ENCODE measurements at places on chromosomes 5 and 9. TPM values are rescaled to one million over a fixed set of nuclear protein-coding genes. Genes with fewer than 3 reads are reported as not detected.

Gene FRMPD1
- polyA plus RNA-seq: 0.66 TPM

Gene SAXO1
- 0.25 TPM for polyA plus RNA-seq

Gene TNC
- 411 TPM for polyA plus RNA-seq

GRCh38 chr5:117487556-117487955 is 912.9 kb upstream of the SEMA6A start:
- DNase-seq: no peak

DNA sequence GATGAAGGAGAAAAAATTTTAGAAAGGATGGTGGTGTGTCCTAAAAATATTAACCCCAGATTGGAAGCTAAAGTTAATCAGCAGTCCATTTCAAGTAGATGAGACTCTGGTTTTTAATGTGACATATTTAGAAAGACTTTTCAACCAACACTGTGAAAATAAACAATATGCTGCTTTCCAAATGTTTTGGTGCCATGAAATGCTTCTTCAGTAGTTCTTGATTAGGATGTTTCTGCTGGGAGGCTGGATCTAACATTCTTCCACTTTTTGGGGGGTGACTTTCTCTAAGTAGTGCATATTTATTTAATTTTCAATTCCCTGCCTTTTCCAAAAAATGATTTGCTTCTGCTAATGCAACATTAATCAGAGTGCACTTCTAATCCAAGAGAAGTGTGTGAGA is 593.3 kb upstream of the DMAC1 start:
- no peak for DNase-seq

- no peak for DNase-seq
Observed at GRCh38 chr5:160938532-160938931, 86.5 kb upstream of the ATP10B start.

DNA sequence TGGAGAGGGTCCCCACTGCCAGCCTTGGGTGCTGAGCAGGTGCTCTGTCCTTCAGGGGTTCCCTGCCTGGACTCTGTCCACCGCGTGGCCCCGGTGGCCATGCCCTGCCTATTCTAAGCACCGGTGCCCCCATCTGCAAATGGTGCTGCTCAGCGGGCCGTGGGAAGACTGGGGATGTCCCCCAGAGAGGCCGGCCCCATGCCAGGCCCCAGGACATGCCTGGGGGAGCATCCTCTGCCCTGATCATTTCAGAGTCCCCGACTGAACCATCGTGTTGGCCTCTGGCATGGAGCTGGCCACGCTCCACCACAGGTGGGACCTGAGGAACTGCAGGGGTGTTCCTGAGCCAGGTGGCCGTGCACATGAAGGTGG is 64.7 kb downstream of the RXRA start:
- DNase-seq: no peak

GRCh38 chr5:176629853-176630680 is at the start of the genes EIF4E1B and SNCB:
Gene EIF4E1B, plus strand, starts transcription at chr5:176630675. Its CDS starts 12,113 bp downstream, at chr5:176642788.
Gene SNCB, minus strand, starts transcription at chr5:176630534. Its CDS starts 880 bp downstream, at chr5:176629654.
- DNase-seq: no peak

GRCh38 chr5:509611-510185 is 14.6 kb downstream of the SLC9A3 start:
- DNase-seq: no peak

DNA sequence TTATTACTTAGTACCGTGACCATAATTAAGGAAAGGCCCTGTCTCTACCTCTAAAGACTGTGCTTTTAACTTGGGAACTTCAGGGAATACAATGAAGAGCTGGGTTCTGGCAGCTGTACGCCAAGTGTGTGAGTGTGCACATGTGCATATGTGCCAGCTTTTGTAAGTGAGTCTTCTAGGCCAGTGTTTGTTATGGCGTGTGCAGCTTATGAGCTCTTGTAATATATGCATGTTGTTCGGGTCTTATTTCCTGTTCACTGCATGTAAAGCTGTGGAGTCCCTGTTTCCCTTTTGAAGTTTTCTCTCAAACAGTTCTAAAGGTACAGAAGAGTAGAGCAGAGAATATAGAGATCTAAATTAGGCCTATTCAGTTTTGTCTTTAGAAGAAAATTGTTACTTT is 30.5 kb downstream of the TGFBR1 start:
- no peak for DNase-seq

DNA sequence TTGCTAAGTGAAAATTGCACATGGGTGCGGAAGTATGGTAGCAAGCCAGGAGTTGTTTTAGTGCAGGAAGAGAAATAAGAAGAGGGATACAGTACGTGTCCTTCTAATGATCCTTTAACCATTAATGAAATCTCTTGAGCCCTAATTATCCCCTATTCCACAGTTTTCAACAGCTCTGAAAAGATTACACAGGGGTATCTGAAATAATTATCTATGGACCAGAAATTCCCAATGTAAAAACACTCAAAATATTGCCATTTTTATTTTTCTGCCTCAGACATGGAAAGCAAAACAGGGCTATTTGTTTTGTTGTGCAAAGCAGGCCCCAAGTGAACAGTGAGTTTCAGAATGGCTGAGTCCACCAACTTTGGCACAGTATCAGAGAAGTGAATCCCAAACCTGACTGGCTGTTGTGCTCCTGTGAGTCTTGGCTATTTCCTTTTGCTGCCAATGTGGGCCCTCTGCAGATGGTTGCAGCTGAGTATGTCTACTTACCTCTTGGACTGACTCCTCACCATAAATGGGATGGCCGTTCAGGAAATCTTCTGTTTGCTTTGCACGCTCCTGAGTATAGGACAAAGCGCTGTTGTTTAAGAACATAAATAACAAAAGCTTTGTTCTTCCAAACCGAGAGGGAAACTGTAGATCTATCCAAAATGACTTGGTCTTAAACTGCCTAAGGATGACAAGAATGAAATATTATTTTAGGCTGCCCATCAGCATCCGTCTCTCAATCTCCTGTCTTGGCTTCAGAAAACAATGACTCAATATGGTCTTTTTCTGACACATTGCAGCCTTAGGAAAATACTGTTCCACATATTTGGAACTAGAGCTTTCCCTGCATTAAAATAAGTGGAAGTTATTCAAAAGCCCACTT is 204.1 kb downstream of the DEPDC1B start:
- DNase-seq: no peak
